ENCODE measurements at places on chromosomes 3 and 15. TPM values are rescaled to one million over a fixed set of nuclear protein-coding genes. Genes with fewer than 3 reads are reported as not detected.

GRCh38 chr15:68851971-68852370 lies 31.3 kb upstream of the ANP32A start:
- DNase-seq = no peak

DNA sequence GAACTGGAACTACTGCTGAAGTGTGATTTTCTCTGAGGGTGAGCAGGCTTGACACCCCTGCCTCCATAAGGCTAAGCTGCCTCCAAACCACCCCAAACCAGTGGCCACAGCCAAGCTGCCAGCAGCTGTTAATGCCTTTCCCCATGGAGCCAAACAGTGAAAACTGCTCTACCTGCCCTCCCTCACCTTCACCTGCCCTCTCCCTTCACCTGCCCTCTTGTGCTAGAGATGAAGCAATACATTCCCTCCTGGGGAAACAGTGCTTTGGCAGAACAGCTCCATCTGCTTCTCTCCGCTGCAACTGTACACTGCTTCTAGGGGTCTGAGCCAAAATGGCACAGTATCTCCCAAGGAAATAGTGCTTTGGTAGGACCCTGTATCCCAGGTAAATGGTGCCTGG lies 374.1 kb downstream of the FHIT start:
- DNase-seq = no peak

DNA sequence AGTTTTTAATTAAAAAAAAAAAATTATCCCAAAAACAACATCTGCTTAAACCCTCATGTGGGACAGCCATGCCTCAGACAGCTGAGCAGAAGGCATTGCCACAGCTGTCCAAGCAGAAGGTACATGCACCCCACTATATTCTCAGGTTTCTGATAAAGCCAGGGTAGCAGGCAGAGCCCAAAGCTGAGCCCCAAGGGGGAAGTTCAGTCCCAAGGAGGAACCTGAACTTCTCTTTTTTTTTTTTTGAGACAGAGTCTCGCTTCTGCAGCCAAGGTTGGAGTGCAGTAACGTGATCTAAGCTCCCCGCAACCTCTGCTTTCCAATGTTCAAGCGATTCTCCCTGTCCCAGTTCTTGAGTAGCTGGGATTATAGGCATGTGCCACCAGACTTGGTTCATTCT lies 33.2 kb downstream of the MKRN2 start:
- DNase-seq = no peak

DNA sequence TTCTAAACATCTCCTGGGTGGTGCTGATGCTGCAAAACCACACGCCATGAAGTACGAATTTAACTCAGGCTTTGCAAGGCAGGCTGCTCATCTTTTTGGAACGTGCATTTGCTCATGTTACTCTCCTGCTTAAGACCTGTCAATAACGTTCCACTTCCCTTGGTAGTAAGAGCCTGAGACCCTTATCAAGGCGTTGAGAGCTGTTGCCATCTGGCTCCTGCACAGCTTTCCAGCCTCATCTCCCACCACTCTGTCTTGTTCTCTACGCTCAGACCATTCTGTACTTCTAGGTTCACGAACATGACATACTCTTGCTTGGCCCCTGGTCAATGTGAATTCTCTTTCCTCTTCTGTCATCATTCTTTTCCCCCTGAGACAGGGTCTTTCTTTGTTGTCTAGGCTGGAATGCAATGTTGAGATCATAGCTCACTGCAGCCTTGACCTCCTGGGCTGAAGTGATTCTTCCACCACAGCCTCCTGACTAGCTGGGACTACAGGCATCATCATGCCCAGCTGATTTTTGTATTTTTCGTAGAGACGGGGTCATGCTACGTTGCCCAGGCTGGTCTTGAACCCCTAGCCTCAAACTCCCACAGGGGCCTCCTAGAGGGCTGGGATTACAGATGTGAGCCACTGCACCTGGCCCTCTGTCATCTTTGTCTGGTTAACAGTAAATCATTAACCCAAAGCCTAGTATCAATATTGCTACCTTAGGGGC lies 202.8 kb downstream of the CADPS start:
- DNase-seq = no peak

The PPP2R3A gene
- total RNA-seq = 7.3 TPM

Measured in dermis blood vessel endothelial cell (primary cell).